Foreskin melanocyte (primary cell): ENCODE measurements at places on chromosomes 2 and 18.

DNA sequence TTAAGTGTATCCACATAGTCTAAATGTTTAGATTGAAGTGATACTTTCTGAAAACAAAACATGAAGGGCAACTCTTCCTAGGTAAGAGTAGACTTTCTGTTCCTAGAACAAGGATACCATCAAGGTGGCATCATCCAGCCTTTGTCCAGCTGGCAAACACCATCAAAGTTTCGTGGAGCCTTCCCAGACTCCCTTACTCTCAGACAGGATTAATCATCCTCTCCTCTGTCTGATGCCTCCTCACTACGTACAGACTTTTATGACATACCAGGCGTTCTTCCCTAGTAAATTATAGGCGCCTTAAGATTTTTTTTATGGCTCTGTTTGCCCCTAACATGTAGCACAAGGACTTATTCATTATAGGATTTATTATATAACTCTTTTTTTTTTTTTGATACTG lies 29.4 kb upstream of the ASNSD1 start:
- no peak for DNase-seq

DNA sequence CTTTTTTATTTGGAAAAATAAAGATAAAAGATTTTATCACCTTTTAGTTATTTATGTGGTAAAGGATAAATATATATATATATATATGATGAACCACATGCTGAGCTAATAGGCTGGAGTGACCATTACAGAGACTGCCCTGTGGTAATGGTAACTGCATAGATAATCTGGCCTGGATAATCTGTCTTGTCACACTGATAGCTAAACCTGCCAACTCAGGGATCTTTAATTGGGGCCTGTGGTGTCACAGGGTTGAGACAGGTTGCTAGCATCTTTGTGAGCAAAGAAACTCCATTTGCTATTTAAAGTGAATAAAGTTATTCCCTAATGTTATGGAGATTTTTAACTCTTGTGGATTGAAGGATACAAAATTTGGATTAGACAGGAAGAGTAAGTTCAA lies 203.0 kb downstream of the PHLPP1 start:
- DNase-seq = no peak

DNA sequence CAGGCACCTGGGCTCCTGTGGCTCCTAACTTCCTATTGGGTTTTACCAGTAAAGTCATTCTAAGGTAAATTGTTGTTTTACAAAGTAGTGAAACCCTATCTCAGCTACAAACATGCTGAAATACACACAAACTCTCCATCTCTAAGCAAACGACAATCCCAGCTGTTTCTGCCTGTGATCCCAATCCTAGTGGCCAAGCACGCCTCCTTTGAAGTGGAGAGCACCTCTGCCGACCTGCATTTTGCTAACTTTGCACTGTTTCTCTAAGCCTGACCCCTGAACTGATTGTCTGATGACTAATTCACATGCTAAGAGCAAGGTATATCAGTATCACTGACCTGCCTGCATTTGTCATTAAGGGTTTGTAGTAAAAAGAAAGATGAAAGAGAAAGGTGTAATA lies 124.3 kb downstream of the PAX3 start:
- no peak for DNase-seq

GRCh38 chr2:202508686-202509085 lies 126.1 kb upstream of the FAM117B start:
- DNase-seq = no peak

DNA sequence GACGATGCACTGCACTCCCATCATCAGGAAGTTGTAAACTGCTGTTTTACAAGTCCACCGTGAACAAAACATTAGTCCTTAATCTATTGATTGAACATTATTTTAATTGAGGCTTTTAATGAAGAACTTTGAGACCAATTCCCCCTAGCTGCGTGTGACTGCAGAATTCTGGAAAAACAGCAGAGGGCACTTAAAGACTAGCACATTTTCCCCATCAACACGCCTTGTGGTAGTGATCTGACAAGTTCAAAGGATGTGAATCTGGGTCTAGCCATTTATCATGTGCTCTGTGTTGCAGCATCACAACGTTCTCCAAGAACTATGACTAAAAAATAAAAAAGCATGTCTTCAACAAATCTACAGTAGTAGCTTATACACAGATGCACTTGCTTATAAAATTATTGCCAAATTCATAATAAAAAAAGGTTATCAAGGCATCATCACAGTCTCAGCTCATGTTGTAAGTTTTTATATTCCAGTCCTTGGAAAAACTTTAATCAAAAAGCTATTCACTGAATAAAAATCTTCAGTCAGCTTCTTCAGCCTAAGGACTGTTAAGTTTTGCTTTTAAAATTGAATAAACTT lies 35.8 kb downstream of the SKOR2 start:
- peak; percentile 43 for DNase-seq
